ENCODE measurements at places on chromosomes 1 and 21.

DNA sequence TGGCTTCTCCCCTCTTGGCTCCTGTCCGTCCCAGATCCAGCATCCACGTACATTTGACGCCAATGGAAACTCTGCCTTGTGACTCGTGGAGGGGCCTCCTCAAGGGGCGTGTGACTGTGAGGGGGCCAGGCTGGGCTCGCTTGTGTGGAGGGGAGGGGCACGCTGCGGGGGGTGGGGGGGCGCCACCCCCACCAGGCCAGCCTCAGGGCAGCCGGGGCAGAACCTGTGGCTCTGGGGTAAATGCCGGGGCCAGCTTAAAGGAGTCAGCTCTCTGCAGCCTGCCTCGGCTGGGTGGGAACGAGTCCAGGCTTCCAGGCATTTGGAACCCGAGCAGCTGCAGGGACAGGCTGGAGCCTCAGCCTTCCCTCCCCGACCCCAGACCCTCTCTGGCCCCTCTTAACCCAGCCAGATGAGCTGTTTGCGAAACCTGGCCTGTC is 94.1 kb downstream of the SIK1 start:
- peak; percentile 78 for DNase-seq

DNA sequence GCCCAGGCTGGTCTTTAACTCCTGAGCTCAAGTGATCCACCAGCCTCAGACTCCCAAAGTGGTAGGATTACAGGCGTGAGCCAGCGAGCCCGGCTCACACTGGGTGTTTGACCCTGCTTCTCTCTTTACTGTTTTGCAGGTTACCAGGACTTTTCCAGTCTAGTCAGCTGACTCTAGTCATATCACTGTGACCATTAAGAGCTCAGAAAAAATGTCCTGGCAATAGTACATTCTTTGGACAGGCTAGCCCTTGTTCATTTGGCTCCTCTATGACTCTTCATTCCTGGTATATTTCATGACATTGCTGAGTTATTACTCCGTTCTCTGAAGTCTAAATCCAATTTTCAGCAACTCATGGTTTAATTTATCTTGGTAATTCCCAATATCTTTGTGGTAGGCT is 8.0 kb upstream of the CA6 start:
- DNase-seq, result no peak

DNA sequence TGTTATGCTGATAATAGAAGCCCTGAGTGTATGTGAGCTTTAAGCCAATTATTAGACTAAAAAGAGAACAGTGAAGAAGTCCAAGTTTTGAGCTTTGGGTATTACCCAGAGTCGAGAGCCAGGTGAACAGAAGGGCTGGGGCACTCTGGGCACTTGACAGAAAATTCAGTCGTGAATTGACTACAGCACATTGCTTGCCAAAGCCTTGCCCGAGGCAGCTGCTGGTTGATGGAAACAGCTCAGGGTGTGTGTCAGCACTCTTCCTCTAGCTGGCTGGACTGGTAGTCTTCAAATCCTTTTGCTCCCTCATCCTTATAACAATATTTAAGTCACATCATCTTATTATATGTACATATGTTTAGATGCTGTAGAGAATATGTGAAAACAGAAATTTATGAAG is 21.3 kb downstream of the PDE4B start:
- DNase-seq, result no peak

DNA sequence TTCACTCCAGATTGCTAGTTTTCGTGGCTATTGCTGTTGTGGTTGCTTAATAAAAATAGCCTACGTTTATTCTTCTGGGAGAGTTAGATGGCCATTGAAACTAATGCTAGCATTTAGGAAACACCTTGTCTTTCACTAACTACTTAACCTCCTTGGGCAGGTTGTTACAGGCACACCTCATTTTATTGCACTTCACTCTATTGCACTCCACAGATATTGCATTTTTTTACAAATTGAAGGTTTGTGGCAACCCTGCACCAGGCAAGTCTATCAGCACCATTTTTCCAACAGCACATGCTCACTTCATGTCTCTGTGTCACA is 11.3 kb upstream of the MARK1 start:
- no peak for DNase-seq

Data from stomach (tissue), 19 donors.